A549 (cell line): ENCODE measurements at places on chromosomes 13 and 19. TPM values are rescaled to one million over a fixed set of nuclear protein-coding genes. Genes with fewer than 3 reads are reported as not detected.
A peak's percentile ranks its signal among the peaks of the same experiment; 100 is the strongest.

- DNase-seq = no peak
Observed at GRCh38 chr13:114024603-114025404, 50.9 kb upstream of the C13orf46 start.

GRCh38 chr13:25922376-25922775 is 129.4 kb downstream of the SHISA2 start:
- no peak for DNase-seq

DNA sequence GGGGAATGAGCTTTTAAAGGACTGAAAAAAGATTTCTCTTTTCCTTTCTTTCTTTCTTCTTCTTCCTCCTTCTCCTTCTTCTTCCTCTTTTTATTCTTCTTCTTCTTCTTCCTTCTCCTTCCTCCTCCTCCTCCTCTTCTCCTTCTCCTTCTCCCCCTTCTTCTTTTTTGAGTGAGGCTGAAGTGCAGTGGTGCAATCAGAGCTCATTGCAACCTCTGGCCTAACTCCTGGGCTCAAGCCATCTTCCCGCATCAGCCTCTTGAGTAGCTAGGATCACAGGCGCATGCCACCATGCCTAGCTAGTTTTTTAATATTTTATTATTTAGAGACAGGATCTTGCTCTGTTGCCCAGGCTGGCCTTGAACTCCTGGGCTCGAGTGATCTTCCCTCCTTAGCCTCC is 120.9 kb upstream of the KL start:
- no peak for DNase-seq

DNA sequence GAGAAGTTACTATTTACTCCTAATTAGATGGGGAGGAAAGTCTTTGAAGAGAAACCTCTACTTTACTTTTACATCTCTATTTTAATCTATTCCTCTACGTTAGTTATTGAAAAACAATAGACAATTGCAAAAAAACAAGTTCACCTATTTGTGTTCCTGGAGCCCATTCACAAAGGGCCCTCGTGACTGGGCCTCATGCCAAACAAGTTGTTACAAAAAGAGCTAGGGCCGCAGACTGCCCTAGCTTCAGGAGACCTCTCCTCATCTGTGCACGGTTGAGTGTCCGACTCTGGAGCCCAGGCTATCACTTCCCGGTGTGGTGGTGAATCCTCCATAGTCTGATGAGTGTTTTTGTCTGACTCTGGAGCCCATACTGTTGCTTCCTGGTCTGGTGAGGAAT is 190.9 kb downstream of the ZNF486 start:
- no peak for DNase-seq

DNA sequence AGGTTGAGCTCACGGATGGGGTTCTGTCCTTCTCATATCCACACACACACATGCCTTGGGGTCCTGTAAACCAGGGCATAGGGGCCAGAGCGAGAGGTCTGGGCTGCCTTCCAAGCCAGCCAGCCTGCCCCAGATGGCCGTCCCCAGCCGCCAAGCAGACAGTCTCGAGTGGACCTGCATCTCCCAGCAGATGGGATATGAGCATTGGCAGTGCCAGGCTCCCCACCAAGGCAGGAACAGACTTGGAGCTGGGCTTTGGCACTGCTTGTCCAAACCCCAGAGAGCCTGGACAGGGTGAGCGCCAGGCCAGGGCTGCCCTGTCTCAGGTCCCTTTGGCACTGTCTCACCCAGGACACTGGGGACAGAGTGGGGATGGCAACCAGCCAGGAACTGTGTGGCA is 130.4 kb downstream of the DPF1 start:
- DNase-seq = no peak

DNA sequence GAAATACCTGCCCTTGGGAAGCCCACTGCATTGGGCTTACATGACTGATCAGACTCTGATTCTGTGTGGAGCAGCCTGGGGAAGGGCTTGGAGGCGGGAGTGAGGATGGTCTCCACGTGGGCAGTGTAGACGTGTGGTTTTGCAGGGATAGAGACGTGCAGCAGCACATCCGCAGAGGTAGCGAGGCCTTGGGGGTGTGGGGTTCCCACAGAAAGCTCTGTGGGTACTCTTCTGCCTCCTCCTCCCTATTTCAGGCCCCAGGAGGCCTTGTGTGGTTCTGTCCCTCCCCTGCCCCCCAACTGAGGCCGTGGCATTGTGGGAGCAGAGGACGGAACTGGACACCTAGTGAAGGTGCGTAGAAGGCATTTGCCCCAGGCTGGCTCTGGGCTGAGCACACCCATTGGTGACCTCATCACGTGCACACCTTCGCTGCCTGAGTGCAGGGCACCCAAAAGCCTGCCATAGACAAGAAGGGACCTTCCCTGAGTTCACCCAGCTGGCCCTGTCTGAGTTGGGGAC is 28.9 kb downstream of the PPP1R37 start:
- no peak for DNase-seq

- no peak for DNase-seq
Observed at GRCh38 chr13:94641409-94641941, 39.8 kb downstream of the GPR180 start.

- DNase-seq = no peak
Observed at GRCh38 chr19:12647047-12647446, 19.5 kb downstream of the MAN2B1 start.

DNA sequence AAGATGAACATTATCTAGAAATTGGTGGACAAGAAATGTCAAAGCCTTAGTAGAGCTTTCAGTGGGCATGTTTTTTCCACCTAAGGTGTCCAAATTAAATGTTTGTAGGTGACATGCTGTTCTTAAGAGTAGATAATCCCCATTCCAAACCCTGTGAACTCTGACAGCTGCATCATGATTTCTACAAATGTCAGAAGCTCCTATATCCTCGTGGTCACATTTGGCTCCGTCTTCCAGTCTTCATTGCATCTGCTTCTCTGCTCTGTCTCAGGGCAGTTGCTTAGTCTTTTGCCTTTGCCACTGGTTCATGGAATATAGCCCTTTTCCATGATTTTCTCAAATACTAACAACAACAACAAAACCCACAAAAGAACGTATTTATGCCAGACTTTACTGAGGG is 234.5 kb downstream of the DLEU7 start:
- DNase-seq = no peak

- no peak for DNase-seq
Observed at GRCh38 chr19:10884274-10884673, 12.9 kb downstream of the CARM1 start.

DNA sequence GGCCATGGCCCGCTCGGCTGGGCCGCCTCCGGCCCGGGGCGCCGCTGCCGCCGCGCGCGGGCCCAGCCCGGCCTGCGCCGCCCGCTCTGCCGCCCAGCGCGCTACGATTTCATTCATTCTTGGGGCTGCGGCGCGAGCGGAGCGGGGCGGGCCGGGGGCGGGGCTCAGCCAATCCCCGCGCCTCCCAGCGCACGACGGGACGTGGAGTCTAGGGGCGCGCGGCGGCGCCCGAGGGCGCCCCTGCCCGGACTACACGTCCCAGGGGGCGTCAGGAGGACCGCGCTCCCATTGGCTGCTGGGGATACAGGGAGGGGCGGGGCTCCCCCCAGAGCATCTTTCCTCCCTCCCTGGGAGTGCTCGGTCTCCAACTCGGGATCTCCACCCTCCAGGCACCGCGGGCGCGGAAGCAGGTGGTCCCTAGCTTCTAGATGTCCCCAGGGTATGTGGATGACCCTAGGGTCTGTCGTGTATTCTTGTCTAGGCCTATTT is 5.6 kb upstream of the DPF1 start:
- peak; percentile 93 for DNase-seq

DNA sequence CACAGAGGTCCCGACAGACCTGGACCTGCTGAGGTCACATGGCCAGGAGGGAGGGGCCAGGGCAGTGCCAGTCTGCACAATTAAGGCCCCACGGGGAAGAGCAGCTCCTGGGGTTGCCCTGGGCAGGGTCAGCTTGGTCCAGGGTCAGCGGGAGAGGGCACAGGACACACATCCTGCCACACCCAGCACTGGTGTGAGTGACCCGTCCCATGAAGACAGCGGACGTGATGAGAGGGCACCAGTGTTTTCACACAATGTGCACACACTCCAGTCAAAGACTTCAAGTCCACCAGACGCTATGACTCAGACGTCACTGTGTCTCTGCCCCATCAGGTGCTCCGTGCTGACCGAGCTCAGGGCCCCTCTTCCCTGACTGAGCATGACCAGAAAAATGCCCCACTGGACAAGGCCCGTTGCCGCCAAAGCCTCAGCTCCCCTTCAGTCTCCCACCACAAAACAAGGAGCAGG is 4.2 kb downstream of the TMEM259 start:
- peak; percentile 60 for DNase-seq

DNA sequence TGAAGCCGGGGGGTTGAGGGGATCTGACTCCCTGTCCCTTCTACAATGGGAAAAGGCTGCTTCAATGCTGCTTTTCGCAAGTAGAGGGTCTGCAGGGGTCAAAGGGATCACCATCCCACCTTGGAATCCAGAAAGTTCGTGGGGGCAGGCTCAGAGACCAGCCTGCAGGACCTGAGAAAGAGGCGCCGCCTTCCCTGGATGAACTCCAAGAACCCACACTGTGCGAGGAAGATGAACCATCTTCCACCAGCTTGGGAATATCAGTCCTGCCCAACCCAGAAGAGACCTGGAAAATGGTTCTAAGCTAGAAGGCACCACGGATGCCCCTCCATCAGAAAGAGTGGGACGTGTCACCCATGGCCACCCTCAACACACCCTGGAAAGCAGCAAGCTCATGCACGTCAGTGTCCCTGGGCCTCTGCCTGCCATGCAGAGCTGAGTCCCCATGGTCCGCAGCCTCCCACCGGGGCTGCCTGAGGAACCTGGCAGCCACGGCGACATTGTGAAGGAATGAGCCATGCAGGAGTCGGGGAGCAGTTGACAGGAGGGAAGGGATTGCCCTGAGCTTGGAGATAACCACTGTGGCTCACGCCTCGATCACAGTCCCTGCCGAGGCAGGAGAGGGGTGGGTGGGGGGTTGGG is 14.6 kb downstream of the RAB3D start:
- DNase-seq = no peak

DNA sequence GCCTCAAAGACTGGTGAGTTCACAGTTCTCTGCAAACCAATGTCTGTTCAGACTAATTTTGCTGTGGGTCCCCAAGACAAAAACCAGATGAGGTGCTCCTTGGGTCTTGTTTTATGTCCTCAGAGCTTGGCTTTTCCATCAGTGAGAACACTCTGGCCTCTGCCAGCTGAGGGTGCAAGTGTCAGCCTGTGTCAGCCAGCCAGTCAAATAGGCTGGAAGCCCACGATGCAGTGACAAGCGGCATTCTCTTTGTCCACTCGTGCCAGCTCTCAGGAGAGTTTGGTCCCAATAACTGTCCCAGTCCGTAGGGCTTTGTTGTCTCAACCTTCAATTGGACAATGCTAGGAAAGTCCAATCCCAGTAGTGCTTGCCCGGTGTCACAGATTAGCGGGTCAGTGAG is 9.4 kb upstream of the AKT2 start:
- no peak for DNase-seq

DNA sequence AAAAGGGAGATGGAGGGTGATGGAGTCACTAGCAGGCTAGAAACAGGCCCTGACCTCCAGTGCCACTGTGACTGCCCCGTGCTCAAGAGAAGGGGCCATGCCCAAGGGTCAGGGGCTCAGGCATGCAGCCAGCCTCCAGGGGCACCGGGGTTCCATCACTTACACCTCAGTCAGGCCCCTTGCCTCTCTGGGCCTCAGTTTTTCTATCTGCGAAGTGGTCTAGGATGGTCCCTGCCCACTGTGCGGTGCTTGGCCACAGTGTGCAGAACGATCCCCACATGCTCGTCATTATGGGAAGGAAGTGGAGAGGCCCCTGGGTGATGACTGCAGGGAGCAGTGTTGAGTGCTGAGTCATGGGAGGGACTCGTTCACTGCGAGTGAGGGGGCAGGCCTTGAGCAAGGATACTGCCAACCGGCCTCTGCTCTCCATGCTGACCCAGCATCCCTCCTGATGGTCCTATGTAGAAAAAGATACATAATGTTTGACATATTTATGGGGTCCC is 23.1 kb downstream of the TMED1 start:
- DNase-seq = peak; percentile 38

DNA sequence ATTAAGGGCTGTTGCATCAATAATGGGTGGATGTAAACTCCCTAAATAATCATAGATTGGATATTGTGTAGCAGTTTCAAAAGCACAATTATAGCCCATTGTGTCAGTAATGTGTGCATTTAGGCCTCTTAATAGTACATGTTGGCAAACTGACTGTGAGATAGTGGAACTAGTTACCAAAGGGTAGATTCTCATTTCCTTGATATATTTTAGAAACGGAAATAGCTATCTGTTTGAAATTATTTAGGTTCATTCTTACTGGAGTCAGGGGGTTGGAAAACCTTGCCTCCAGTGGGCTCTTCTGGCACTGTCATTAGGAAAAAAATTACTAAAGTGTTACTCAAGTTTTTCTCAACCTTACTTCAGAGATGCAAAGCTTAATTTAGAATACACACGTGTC is 1074.9 kb downstream of the PCDH17 start:
- DNase-seq = no peak

DNA sequence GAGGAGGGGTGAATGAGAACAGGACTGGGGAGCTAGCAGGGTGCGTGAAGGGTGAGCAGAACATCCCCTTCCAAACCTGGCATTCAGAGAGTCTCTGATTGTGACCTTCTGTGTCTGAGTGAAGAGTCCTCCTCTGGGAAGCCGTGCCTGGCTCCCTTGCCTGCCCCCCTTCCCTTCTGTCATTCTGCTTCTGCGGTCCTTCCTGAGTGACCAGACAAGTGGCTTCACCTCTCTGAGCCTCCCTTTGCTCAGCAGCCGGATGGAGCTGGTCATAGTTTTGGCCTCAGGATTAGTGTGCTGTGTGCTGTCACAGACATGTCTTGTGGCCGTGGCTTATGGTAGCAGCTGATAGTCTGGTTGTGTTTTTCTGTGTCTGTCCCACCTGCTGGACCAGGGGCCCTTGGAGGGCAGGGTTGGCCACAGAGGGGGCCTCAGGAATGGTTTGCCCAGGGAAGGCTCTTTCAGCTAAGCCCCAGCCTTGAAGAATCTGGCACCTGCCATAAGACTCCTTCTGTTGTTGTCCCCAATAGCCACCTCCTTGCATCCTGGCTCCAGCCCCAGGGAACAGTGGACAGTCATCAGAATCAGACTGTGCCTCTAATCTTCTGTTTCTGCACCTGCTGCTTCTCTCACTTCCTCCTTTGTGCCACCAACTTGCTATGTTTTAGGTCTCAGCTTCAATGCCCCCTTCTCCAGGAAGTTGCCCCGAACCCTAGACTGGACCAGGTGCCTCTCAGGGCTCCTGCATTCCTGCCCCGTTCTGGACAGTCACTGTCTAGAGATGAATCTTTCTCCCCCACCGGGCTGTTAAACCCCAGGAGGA is 5.9 kb downstream of the CLPTM1 start:
- no peak for DNase-seq

DNA sequence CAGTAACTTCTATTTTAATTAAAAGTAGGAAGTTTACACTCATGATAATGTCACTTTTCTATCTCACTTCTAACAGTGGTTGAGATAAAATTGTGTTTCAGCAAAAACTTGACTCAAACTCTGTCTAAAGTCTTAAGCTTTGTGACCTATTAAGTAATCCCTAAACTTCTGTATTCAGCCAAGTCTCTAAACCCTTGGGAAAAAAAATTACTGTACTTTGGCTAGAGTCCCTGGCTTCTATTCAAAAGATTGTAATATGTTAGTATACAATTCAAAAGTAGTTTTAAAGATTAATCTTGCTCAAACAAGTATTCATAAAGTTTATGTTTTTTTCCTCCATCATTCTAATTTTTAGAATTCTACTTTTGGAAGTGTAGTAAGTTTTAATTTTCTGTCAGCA is 1248.8 kb downstream of the UQCRFS1 start:
- no peak for DNase-seq

GRCh38 chr19:4713384-4713951 is 10.2 kb downstream of the DPP9 start:
- DNase-seq = peak; percentile 92

The TNFRSF19 gene
- polyA plus RNA-seq = 1.4 to 1.9 TPM (median 1.8 TPM) in 3 replicates

The LRRC63 gene
- 0.04 to 0.06 TPM in 2 of 3 replicates, not detected in the other for polyA plus RNA-seq

The PEX11G gene
- polyA plus RNA-seq = 1.8 to 2.9 TPM (median 1.9 TPM) in 3 replicates

The IZUMO2 gene
- not detected in 3 replicates for polyA plus RNA-seq

The PPP2R1A gene
- polyA plus RNA-seq = 144 to 158 TPM (median 154 TPM) in 3 replicates

The REEP6 gene
- polyA plus RNA-seq = 3.6 to 4.8 TPM (median 4.3 TPM) in 3 replicates

The IGFL3 gene
- 0.44 to 1.1 TPM (median 0.66 TPM) in 3 replicates for polyA plus RNA-seq

The B3GNT8 gene
- polyA plus RNA-seq = 0.11 to 0.20 TPM in 2 of 3 replicates, not detected in the other
